ENCODE measurements at places on chromosomes 3 and 15.
A peak's percentile ranks its signal among the peaks of the same experiment; 100 is the strongest.

DNA sequence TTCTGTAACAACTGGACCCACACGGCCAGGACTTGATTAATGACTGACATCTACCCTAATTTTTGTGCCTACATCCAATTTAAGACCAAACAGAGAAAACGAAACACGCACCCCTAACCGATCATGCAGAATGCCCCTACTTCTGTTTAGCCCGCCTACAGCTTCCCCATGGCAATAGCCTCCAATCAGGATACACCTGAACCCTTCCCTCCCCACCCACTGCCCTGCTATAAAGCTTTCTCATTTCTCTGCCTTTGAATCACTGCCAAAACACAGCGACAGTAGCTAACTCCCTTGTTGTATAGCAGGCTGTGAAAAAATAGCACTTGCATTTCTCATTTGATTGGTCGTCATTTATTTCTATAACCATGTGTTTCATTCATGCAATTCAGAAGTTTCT is 45.2 kb upstream of the DPPA4 start:
- no peak for DNase-seq

DNA sequence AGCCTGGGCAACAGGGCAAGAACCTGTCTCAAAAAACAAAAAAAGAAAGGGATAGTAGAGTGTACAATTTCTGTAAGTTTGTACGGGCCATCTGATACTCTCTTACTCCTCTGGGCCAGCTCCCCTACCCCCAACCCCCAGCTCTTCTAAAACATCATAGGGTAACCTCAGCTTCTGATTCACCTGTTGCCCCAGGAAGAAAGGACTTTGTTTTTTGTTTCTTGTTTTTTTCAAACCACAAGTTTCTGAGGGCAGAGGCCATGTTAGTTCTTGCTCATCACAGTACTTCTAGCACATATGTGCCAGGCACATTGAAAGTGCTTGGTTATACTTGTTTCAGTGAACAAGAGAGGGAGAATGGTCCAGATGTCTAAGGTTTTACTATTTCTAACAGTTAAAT is 20.2 kb downstream of the ATOSA start:
- DNase-seq = peak; percentile 37

DNA sequence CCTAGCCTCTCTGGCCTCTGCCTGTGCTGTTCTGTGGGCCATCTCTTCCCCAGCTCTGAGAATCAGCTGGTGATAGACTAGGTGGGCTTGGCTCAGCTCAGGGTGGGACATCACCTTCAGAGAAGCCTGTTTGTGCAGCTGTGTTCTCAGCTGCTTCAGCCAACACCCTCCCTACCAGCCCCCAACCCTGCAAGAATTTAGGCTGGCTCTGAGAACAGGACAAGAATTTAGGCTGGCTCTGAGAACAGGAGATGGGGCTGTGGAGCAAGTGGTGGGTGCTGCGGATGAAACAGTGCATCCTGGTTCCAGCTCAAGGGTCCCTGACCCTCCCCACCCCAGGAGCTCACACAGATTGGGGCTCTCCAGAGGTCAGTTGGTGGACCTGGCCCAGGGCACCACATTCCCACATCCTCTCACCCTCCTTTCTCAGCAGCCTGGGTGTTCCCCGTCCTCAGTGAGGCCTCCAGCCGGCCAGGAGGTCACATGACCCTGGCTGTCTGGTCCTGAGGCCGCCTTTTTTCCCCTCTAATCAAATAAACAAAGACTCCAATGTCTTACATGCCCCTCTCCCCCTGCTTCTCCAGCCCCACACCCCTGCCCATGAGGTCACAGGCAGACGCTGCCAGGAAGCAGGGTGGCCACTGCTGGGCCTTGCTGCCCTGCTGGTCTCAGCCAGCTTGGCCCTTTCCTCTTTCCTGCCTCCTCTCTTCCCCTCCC is 14.9 kb downstream of the PLEKHO2 start:
- no peak for DNase-seq

DNA sequence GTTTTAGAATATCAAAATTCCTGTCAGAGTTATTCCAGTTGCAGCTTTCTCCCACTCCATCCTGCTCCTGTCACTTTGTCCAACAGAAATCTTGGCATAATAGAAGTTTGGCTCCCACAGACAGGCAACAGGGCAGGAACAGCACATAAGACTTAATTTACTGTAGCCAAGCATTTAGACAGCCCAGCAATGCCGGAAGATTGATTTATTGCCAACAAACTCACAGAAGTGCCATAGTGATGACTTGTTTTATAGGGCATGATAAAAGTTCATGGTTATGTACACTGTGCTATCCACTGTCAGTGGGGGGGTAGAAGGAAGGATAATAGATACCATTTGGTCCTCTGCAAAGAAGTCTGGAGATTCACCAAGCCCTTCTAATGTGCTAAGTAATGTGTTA is 98.3 kb upstream of the CBLB start:
- no peak for DNase-seq

- no peak for DNase-seq
Measured at GRCh38 chr15:47795864-47796263, 78.6 kb downstream of the SEMA6D start.

- DNase-seq = no peak
Measured at GRCh38 chr15:70566047-70566835, 197.1 kb downstream of the UACA start.

DNA sequence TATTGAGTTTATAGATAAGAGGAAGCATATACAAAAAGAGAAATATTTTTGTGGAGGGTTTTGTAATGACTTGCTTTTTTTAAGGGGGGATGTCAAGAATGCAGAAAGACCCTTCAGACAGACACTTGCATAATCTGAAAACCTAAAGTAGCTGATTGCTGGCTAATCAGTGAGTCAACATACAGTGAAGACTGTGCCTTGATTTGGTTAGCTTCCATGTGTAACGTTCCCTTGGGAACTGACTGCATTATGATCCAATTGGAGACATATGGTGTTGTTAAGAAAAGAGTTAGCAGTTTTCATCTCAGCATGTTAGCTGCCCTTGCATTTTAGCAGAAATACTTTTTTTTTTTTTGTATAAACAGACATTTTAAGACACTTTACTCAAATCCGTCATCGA is 483.2 kb downstream of the RBMS3 start:
- no peak for DNase-seq

DNA sequence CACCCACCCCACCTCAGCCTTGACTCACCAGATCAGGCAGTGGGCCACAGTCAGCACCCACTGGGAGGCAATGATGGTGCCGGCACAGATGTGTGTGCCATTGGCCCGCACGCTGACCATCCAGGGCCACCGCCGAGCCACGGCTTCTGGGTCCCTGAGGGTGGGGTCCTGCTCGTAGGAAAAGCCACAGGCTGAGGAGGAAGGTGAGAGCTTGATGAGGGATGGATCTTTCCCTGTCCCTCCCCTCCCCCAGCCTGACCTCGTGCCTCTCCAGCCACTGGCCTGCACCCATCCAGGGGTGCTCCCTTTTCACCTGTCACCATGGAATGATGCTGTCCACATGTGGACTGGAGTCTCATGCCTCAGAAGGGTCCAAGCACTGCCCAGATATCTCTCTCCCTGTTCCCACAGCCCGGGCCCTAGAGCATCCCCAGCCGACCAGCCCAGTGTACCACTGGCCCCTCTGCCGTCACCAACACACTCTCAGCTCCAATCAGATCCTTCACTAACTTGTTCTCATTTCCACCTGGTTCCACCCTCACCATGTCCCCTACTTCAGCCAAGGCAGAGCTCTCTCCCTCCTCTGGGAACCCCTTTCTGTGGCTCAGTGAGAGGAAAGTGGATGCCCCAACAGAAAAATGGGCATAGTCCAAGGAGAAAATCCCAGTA is 2.0 kb downstream of the PRSS50 start:
- no peak for DNase-seq

DNA sequence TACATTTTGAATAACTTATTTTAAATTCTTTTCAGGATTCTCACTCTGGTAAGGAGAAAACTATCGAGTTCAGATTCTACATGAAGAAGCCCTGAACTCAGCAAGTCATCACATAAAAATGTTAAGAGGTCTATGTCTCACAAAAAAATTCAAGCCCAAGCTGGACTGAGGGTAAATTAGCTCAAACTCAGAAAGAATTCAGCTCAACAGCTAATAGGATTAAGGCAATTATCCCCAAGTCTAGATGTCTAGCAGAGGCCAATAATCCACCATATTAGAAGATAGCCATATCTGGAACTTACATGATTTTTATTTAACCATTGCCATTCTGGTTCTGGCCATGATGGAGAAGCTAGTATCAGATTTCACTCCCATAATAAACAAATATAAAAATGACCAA is 909.7 kb downstream of the PLOD2 start:
- no peak for DNase-seq

- no peak for DNase-seq
Measured at GRCh38 chr15:81483496-81483895, 109.5 kb upstream of the TMC3 start.

DNA sequence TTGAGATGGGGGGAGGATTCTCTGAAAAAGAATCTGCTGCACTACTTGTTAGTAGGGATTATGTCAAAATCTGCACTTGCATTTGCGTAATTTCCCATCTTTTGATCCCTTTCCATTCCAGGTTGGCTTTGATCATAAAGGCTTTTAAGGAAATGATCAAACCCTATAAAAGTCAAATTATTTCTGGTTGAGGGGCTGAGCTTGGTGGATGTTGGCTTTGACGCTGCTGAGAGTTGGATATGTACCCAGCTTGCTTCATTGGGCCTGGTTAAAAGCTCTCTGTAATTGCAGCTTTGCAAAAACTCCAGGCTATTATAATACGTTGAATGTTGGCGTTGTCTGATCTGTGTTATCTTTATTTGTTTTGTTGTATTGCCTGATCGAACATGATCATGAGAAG is 12.0 kb downstream of the LRRC3B start:
- no peak for DNase-seq

GRCh38 chr3:183930086-183930485 is 45.4 kb upstream of the PARL start:
- DNase-seq = no peak

GRCh38 chr3:45896956-45897355 is 10.6 kb downstream of the CCR9 start:
- DNase-seq = no peak

DNA sequence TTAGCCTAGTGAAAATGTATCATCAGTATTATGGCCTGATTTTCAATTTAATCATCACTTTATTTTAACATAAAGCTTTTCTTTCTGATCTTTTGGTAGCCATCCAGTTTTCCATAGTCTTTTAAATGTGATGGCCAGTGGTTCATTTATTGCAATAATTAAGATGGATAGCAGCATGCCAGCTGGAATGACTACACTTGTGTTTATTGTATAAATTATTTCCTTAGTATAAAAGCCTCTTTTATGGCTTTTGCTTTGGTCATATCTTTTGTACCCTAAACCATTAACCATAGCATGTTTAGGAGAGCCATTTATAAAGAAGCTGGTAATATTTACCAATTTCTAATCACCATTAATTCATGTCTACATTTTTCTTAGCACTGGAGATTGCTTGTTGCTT is 31.7 kb downstream of the ALCAM start:
- DNase-seq = no peak

- no peak for DNase-seq
Measured at GRCh38 chr3:62677926-62678325, 197.3 kb downstream of the CADPS start.

- no peak for DNase-seq
Measured at GRCh38 chr15:76223521-76223920, 87.7 kb downstream of the ETFA start.

- DNase-seq = peak; percentile 14
Measured at GRCh38 chr3:28287046-28287445, 45.6 kb downstream of the CMC1 start.

Data from CD4-positive, alpha-beta T cell treated with Interleukin-17A for 1 hour (primary cell).